Sigmoid colon (tissue), 7 donors: ENCODE measurements at places on chromosomes 1 and 21. TPM values are rescaled to one million over a fixed set of nuclear protein-coding genes. Genes with fewer than 3 reads are reported as not detected.

DNA sequence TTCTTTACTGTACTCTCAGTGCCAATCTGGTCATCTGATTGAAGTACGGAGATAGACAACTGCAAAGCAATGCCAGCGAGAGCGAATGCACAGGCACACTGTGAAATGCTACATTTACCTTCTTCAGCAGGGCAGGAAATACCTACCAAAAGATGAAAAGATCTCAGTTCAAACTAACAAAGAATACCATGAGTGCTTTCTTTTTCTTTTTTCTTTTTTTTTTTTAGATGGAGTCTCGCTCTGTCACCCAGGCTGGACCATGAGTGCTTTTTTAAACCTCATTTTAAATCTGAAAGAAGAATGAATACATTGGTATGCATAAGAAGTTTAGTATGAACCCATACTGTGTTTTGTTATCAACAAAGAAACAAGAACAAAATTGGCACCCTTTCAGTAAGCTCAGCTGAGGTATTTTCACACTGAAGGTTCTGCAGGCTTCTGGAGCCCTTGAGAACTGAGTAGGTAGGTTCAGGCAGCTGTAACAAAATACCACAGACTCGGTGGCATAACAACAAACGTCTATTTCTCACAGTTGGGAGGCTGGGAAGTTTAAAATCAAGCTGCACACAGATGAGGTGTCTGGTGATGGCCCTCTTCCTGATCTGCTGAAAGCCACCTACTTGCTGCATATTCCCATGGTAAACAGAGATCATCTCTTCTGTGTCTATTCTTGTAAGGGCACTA lies 1.7 kb upstream of the CHI3L2 start:
- no peak for DNase-seq

DNA sequence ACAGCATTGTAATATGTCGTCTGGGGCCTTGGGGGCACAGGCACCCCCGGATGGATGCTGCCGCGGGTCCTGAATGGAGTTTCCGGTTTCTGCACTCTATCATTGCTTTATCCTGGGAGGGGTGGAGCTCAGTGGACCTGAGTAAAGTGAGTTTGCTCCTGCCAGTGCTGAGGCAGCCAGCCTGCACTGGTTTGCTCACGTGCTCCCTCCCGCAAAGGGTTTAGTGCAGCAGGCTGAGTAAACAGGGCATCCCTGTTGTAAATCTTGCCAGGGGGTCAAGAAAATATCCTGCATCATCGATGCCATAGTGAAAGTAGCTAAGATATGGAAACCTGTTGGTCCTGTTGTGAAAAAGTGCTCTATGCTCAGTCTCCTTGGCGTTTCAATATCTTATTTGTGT lies 85.6 kb upstream of the BRINP3 start:
- DNase-seq: no peak

- DNase-seq: no peak
These were observed 178.3 kb downstream of the CACNA1E start for GRCh38 chr1:181661569-181661968.

- no peak for DNase-seq
These were observed 54.3 kb upstream of the GOLT1A start for GRCh38 chr1:204268101-204268500.

DNA sequence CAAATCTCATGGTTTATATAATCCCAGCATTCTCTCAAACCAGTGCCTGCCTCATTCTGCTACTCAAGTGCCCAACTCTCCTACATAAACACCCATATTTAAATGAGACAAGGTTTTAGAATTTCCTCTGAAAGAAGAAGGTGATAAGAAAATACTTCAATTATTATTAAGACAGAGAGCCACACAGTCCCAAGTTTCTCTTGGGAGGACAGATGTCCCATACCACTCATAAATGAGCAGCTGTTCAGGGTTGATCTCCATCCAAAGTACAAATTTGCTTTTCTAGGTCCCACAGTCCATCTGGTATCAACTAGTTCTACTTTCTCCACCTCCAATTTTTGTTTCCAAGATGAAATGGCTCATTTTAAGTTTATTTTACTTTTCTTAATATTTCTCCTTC lies 11.3 kb downstream of the DCAF8 start:
- DNase-seq: no peak

DNA sequence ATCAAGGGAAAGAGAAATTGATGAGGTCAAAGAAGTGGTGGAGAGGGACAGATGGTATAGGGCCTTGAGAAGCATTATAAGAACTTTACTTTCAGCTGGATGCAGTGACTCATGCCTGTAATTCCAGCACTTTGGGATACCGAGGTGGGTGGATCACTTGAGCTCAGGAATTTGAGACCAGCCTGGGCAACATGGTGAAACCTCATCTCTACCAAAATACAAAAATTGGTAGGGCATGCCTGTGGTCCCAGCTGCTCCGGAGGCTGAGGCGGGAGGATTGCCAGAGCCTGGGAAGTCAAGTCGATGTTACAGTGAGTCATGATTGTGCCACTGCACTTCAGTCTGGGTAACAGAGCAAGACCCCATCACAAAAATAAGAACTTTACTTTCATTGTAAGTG lies 5.7 kb downstream of the TMEM50A start:
- no peak for DNase-seq

DNA sequence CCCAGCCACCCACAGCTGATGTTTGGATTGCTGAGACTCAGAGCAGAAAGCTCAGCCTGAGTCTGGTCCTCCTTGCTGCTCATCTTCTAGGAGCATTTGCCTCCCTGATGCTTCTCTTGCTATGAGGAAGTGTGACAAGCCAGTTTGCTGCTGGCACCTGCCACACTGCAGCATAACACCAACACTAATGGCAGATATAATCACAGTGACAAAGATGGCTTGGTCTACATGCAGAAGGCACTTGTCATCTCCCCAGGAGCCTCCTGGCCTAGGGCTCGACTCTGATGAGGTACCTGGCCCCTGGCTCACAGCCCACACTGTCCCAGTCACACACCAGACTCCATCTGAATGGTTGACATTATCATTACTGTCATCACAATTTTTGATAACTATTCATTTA lies 13.9 kb upstream of the PSMB2 start:
- no peak for DNase-seq

Gene GUCA2A
- polyA plus RNA-seq: 570 TPM

DNA sequence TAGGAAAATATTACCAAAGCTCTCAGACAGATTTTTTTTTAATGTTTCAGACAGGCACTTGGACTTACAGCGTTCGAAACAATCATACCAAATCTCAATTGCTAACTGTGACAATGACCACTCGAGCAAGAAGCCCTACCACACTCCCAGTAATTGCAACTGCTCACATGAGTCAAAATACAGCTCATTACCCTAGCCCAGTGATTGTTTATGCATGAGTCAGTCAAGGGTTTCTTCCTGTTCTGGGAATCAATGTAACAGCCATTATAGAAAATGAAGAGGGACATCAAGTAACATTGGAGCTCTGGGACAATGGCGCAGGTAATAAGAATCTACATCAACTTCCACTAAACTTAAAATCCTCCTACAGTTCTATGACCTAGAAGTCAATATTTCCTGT lies 56.1 kb upstream of the SH3GLB1 start:
- no peak for DNase-seq

Gene SUSD4
- polyA plus RNA-seq: not detected

Gene TTC22
- polyA plus RNA-seq: 30.4 TPM

- no peak for DNase-seq
These were observed 51.8 kb upstream of the H6PD start for GRCh38 chr1:9182784-9183257.

Gene SYTL1
- polyA plus RNA-seq: 25.9 TPM
